ENCODE measurements at places on chromosomes 5 and 9. TPM values are rescaled to one million over a fixed set of nuclear protein-coding genes. Genes with fewer than 3 reads are reported as not detected.

The INSL4 gene
- not detected for total RNA-seq

The SLC35D2 gene
- 25.3 TPM for total RNA-seq

The PAPPA gene
- total RNA-seq = under 0.01 TPM

The MARVELD2 gene
- 0.90 TPM for total RNA-seq

The SLC6A18 gene
- total RNA-seq = not detected

All from dermis microvascular lymphatic vessel endothelial cell (primary cell).